ENCODE measurements at places on chromosomes 5 and 9.

- DNase-seq, result no peak
Measured at GRCh38 chr9:78510035-78510434, 213.1 kb downstream of the PSAT1 start.

- peak; percentile 6 for DNase-seq
Measured at GRCh38 chr5:173178369-173178910, 34.1 kb downstream of the BNIP1 start.

GRCh38 chr5:155844542-155844941 lies 482.4 kb upstream of the SGCD start:
- no peak for DNase-seq

GRCh38 chr9:81573415-81574321 lies 115.7 kb downstream of the TLE1 start:
- DNase-seq, result no peak

DNA sequence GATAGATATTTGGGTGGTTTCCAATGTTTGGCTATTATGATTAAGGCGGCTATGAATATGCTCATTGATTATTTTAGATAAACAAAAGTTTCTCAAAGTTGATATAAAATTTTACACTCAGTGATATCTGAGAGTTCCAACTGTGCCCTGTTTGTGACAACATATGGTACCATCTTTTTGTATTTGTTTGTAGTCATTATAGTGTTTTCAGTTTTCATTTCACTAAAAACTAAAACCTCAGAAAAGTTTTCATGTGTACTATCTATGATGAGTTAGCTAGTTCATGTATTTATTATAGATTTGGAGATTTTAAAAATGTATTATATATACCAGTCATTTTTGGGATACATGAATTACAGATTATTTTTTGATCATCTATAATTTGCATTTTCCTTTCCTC lies 1111.4 kb downstream of the CDH18 start:
- DNase-seq, result no peak

- no peak for DNase-seq
Measured at GRCh38 chr5:87076931-87077330, 190.8 kb upstream of the RASA1 start.

DNA sequence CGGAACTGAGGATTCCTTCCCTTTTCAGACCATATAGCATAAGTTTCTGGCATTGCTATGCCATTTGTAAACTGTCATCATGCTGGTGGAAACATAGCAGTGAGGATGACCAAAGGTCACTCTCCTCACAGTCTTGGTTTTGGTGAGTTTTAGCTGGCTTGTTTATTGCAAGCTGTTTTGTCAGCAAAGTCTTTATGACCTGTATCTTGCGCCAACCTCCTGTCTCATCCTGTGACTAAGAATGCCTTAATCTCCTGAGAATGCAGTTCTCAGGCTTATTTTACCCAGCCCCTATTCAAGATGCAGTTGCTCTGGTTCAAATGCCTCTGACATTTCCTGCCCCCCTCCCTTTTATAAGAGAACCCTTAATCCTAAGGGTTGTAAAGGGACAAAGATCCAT lies 26.7 kb upstream of the GRIA1 start:
- no peak for DNase-seq

All from stimulated activated CD4-positive, alpha-beta T cell treated with anti-CD3 and anti-CD28 coated beads, Interleukin-1b, Interleukin-23, amount 100 ng/mL, for 48 hours (primary cell).